ENCODE measurements at places on chromosomes 5 and 9.
A peak's percentile ranks its signal among the peaks of the same experiment; 100 is the strongest.

- DNase-seq: no peak
Observed at GRCh38 chr5:96855031-96855872, 21.0 kb upstream of the ERAP2 start.

DNA sequence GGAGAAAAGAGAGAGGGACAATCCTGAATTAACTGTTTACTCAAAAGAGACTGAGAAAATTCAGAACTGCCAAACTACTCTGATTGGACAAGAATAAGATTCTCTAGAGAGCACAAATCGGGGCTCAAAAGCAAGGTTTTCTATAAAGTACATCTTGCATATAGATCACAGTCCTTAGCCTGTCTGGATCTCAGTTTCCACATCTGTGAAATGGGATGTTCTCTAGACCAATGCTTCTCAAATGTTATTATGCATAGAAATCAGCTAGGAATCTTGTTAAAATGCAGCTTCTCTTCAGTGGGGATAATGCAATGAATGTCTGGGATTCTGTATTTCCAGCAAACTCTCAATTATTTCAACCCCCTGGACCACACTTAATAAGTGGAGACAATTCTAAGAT lies 231.6 kb downstream of the ESM1 start:
- no peak for DNase-seq

- no peak for DNase-seq
Observed at GRCh38 chr9:84597131-84597530, 72.4 kb upstream of the NTRK2 start.

- DNase-seq: peak; percentile 51
Observed at GRCh38 chr5:123035360-123035917, 1.1 kb downstream of the PPIC start.
